ENCODE measurements at places on chromosomes 1 and 21.

GRCh38 chr1:62513013-62513412 is 76.2 kb downstream of the USP1 start:
- DNase-seq = no peak

DNA sequence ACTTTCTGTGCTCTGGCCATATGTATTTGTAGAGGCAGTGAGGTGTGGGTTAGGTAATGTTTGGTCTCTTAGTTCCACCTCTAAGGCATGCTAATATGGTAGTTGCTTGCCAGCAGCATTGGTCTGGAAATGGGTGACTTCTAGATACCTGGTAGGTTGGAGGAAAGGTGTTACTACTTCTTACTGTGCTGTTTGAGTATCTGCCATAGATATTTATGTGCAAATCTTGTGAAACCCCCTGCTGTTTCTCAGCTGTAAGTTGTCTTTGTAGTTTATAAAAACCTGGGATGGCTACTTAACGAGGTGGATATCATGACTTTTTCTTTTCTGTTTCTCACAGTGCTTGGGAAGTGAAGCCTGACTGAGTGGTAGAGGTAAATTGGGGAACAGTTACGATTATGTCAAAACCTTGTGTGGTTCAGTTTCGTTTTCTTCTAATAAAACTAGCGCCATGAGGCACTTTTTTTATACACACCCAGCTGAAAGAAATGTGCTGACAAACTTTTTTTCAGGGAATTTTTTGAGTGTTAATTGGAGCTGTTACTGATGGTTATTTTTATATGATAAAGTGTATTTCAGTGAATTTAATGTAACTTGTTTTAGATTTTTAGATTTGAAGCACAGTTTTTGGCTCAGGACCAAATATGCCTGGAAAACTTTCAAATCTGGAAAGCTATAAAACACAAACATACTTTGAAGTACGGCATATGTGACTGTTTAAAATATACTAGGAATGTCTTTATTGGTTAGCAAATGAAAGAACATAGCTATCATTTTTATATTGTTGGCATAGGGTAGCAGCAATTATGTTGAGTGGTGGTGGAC is 42.1 kb downstream of the CAMSAP2 start:
- DNase-seq = no peak

DNA sequence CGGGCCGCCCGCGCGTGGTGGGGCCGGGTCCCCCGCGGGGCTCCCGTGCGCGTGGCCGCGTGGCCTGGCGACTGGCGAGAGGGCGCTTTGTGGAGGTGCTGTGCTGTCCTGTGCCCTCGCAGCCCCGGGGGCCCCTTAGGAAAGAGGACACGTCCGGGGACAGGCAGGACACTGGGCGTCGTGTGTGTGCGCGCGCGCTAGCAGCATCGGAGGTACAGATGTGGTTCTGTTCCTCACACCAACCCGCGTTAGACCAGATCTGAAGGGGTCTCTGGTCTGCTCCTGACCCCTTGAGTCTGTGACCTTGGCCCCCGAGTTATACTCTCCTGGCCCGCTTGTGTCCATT is 489 bp downstream of the ACTN2 start:
- no peak for DNase-seq

DNA sequence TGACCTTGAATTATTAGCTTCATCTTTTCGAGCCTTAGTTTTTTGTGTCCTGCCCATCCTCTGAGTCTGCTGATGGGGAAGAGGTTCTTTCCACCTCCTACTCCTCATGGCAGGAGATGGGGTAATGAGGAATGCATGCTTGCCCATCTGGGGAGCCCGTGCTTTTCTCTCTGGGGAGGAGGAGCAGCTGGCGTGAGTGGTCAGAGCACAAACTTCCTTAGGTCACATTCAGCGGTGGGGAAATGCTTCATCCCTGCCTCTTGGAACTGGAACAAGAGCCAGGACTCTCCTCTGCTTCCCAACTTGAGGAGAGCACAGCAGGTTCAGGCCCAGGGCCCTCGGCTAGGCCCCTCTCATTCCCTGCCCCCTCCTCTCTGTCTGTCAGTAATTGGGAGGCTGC is 155.0 kb downstream of the PCNX2 start:
- DNase-seq = no peak

- DNase-seq = no peak
Measured at GRCh38 chr1:175887521-175887920, 144.1 kb upstream of the TNR start.

DNA sequence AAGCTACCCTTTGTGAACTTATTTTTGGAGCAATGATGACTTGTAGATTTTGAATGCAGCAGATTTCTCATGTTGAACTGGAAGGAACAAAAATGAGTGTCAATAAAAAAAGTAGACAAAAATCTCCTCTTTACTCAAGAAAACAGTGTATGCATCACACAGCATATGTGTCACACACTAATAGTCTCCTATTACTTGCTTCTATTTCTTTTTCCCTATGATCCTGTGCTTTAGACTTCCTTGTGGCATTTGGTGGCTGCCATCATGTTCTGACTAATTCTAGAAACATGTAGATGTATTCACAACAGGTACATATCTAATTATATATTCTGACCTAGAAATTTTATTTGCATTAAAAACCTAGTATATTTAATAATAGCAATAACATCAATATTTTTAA is 14.3 kb downstream of the RC3H1 start:
- DNase-seq = no peak

DNA sequence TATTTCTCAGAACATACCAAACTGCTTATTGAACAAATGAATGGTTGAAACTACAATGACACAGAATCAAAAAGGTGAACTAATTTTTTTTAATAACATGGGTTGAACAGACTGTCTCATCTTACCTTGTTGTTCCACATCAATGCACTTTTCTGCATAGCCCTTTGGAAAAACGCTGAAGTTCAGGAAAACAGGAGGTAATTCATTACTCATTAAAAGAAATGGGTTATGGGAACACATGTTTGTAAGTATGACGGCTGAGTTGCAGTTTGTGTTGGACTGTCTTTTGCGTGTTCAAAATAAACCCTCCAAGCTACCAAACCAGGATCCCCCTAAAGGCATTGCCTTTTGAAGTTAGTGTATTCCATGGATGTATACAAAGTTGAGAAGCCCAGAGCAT is 514.9 kb upstream of the PKN2 start:
- no peak for DNase-seq

GRCh38 chr21:28272272-28272992 is 720.2 kb downstream of the LTN1 start:
- DNase-seq = no peak

GRCh38 chr1:241083285-241083684 is 273.7 kb downstream of the RGS7 start:
- no peak for DNase-seq

DNA sequence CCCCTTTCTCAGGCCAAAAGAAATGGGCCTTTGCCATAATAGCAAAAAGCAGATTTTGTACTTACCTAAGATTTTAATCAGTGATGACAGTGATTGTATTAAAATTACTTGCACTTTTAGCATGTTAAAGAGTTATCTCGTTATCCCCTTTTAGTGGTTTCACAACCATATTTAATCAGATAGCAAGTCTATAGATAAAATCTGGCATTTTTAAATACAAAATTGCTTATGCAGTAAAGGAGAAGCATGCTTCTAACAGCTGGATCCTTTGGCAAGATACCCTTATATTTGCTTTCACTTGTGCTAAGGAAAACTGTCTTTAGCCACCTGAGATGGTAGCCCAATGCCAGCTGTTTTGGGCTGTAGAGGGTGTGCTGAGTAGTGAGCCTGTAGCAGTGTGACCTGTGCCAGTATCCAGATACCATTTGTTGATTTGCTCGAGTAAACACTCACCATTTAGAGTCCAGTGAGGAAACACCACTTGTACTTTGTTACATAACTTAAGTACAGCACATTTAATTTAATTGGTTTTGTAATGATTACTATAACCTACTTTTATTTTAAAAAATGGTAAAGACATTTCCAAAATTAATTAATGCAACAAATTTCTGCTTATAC is 314.4 kb upstream of the ZP4 start:
- DNase-seq = peak; percentile 17

- DNase-seq = peak; percentile 20
Measured at GRCh38 chr1:47527653-47528272, 89.9 kb downstream of the FOXD2 start.

DNA sequence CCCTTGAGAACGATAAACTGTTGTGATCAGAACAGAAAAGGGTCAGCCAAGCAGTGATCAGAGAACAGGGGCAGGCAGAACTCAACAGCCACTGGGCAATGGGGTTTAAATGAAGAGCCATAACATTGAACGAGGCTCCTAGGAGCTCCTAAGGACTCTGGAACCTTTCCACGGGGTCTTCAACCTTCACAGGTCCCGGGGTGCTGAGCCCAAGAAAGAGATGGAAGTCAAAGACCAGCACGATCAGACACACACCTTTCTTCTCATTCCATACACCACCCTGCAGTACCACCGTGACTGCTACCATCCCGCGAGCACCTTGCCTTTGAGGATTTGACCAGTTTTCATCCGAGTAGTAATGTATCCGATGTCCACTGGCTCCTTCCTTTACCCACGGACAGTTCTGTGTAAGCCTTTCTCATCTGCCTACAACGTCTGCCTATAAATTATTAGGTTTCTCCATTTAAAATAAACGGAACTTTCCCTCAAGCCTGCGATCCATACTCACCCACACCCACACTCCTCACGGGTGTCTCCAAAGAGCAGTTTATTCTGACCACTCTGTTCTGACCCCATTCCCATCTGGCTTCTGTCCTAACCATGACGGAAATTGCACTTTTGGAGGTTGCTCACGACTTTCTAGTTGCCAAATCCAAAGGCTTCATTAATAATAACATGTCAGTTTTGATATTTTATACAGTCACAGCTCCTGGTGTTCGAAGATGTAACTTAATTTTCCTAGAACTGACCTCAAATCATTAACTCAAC is 16.8 kb upstream of the HHAT start:
- no peak for DNase-seq

DNA sequence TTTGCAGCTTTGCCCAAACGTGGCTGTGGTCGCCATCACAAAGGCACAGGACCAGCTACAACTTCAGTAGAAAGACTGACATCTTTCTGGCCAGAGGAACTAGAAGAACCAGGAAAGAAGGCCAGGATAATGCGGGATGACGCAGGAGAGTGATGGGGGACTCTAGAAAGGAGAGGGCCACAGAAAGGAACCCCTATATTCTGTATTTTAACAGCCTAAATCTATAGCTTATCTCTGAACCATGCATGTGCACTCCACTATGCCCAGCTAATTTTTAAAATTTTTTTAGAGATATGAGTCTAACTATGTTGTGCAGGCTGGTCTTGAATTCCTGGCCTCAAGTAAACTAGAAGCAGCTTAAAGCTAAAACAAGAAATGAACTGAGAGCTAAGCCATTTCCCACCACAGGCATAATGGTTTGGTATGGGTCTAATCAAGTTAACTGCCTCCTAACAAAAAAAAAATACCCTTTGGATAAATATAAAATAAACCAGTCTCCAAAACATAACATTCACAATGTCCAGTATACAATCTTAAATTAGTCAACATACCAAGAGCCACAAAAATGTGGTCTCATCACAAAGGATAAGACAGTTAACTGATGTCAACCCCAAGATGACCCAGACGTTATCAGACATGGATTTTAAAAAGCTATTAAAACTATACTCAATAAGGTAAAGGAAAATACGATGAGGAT is 18.0 kb downstream of the LTN1 start:
- no peak for DNase-seq

DNA sequence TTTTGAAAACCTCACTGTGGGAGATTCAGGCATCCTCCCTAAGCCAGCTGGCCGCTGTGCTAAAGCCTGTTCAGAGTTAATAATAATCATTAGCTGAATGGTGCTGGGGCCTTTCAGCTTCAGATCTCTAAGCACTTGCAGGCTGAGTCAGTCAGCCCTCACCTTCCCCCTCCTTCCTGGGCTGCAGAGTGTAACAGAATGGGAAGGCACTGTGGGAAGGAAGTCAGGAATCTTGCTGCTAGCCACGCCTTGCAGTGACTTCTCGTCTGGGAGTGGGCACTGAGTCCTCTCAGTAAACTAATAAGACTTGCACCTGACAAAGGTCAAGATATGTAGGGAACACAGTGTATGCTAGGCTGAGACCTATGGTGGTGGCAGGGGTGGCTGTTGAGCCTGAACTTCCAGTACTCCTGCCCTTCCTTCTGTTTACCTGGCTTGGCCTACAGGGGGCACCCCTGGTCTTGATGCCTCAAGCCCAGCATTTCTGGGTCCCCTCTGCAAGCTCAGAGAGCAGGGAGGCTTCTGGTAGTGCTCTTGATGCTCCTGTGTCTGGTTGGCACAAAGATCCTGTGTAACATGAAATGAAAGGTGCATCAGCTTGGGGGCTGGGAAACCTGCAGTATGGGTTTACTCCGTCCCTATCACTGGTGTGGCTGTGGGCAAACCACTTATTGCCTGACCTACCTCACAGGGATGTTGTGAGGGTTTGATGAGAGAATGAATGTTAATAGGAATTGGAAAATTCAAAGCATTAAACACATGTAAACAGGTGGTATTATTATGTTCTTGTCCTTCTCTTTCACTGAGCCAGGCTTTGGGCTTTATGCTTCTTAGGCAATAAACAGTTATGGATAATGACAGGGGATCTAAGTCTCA is 6.0 kb downstream of the CYB561D1 start:
- no peak for DNase-seq

- DNase-seq = no peak
Measured at GRCh38 chr21:26804895-26805609, 40.2 kb downstream of the ADAMTS1 start.

- no peak for DNase-seq
Measured at GRCh38 chr1:76289692-76290091, 215.1 kb downstream of the ST6GALNAC3 start.

GRCh38 chr1:205916541-205916940 is 26.7 kb downstream of the SLC26A9 start:
- no peak for DNase-seq

Measured in NCI-H774 (cell line).